H7 (cell line): ENCODE measurements at places on chromosomes 1 and 21.
A peak's percentile ranks its signal among the peaks of the same experiment; 100 is the strongest.

GRCh38 chr1:89670163-89670562, 37.2 kb downstream of the LRRC8C start:
- no peak for DNase-seq

DNA sequence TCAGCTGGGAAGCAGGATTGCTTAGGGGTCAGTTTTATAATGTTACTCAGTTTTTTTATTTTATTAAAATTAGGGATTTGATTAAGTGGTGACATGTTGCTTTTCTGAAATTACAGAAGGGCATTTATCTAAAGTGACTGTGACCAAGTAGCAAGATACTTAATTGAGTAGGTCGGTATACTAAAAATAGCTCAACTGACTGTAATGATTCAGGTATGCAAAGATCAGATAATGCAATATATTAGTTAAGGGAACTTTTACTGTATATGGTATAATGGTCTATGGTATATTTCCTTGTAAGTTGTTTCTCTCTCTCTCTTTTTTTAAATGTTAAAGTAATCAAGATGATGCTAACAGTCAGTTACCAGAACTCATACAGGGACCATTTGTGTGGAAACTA, 26.2 kb downstream of the RLF start:
- no peak for DNase-seq

GRCh38 chr1:78102082-78102481, 56.3 kb downstream of the GIPC2 start:
- no peak for DNase-seq

- no peak for DNase-seq
Measured at GRCh38 chr21:37450445-37450941, 83.9 kb downstream of the DYRK1A start.

- no peak for DNase-seq
Measured at GRCh38 chr1:8545078-8545477, 227.2 kb downstream of the SLC45A1 start.

- DNase-seq: no peak
Measured at GRCh38 chr1:51861669-51862068, 16.9 kb downstream of the NRDC start.

- DNase-seq: no peak
Measured at GRCh38 chr1:45610589-45611226, 13.1 kb downstream of the CCDC17 start.

- no peak for DNase-seq
Measured at GRCh38 chr1:200224315-200224714, 185.5 kb downstream of the ZNF281 start.

GRCh38 chr1:65311760-65312159, 2.4 kb downstream of the DNAJC6 start:
- peak; percentile 7 for DNase-seq

GRCh38 chr1:33668695-33669094, 195.2 kb upstream of the HMGB4 start:
- no peak for DNase-seq

GRCh38 chr1:26530410-26530894, 891 bp downstream of the RPS6KA1 start:
- peak; percentile 72 for DNase-seq

DNA sequence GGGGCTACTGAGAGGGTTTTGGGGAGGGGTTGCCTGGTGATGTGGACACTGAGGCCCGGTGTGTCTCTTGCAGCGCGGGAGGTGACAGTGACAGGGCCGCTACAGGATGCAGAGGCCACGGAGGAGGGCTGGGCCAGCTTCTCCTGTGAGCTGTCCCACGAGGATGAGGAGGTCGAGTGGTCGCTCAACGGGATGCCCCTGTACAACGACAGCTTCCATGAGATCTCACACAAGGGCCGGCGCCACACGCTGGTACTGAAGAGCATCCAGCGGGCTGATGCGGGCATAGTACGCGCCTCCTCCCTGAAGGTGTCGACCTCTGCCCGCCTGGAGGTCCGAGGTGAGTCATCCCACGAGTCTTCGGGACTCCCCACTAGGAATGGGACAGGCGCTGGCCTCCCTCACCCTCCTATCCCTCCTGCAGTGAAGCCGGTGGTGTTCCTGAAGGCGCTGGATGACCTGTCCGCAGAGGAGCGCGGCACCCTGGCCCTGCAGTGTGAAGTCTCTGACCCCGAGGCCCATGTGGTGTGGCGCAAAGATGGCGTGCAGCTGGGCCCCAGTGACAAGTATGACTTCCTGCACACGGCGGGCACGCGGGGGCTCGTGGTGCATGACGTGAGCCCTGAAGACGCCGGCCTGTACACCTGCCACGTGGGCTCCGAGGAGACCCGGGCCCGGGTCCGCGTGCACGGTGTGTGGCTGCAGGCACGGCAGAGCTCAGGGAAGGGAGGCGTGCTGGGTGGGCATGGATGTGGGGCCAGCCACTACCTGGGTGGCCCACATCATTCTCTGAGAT, 72.5 kb downstream of the OBSCN start:
- DNase-seq: peak; percentile 57

GRCh38 chr1:1199961-1200875, 6.2 kb downstream of the TNFRSF18 start:
- peak; percentile 84 for DNase-seq

GRCh38 chr1:230340526-230341161, 85.5 kb downstream of the PGBD5 start:
- DNase-seq: no peak

GRCh38 chr1:39943471-39944290, 11.3 kb upstream of the MFSD2A start:
- no peak for DNase-seq

DNA sequence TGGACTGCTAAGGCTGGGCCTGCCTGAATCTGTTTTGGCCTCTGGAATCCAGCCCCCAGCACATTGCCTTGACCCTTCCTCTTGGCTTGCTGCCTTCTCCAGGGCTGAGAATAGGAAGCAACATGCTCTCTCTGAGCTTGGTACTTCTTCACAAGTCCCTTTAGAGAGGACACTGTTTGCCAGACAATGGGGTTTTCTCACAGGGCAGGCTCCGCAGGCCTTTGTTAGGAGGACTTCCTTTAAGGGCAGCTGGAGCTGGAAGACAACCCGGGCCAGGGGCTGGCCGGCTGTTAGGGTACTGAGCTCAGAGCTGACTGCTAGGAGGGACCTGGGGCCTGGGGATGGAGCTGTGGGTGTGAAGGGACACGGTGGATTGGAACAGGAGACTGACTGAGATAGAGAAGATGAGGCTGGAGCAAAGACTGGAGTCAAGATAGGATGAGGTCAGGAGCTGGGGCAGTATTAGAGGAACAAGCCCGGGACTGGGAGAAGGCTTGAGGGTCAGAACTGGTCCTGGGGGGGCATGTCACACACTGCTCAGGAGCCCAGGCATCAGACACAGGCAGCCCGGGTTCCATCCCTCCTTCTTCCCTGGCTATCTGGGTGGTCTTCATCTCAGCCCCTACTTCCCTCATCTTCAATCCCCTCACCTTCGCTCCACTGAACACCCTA, 5.4 kb upstream of the ALPL start:
- DNase-seq: no peak

GRCh38 chr1:209708297-209708696, 3.7 kb downstream of the HSD11B1 start:
- DNase-seq: peak; percentile 6

DNA sequence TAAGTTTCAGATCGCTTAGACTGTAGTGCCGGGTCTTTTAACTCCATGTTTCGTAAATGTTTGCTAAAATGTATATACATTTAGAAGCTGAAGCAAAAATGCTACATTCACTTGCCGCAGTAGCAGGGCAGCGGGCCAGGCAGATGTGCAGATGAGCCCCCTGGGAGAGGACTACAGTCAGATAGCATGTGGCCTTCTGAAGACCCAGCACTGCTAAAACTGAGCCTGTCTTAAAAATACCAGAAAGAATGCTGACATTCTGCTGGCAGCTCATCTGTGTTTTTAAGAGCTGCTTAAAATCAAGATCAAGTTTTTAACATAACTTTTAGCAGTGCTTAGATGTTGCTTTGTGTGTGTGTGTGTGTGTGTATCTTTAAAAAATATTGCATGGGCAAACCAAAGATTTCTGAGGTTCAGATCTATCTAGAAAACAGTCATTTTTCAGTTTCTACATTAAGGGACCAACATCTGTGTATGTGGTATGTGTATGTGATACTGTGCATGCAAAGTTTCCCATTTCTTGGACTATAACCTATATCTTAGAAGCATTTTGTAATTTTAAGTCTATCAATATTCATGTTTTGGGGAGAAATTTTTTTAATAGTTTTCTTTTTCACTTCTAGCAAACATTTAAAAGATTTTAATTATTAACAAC, 31.7 kb downstream of the CHRM3 start:
- no peak for DNase-seq

DNA sequence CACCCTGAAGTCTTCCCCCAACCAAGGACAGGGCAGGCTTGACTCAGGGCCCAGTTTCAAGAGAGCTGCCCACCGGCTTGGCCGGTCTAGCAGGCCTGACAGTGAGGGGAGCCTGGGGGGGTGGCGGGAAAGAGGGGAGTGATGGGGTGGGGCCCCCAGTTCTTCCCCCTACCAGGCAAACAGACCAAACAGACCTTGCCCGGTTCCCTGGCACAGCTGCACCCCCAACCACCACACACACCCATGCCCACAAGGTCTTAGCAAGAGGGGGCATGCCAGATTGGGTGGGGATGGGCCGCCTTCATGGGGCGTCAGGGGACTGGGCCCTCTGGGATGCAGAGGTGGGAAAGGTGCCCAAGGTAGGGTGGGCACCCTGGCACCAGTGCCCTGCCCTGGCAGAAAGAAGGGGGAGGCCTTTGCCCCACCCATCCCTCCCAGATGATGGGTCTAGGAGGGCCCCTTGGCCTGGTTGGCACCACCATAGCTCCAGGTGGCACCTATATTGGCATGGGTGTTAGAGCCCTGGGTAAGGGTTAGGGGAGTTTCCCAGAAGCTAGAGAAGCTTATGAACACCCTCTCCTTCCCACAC, 8.9 kb downstream of the ZBTB7B start:
- DNase-seq: no peak

GRCh38 chr1:198809247-198809646, 170.4 kb downstream of the PTPRC start:
- no peak for DNase-seq

- peak; percentile 16 for DNase-seq
Measured at GRCh38 chr1:169595764-169596711, 9.8 kb upstream of the F5 start.

- no peak for DNase-seq
Measured at GRCh38 chr1:28910379-28911115, 3.8 kb upstream of the EPB41 start.

- DNase-seq: no peak
Measured at GRCh38 chr1:117653732-117654492, 48.1 kb downstream of the TENT5C start.

DNA sequence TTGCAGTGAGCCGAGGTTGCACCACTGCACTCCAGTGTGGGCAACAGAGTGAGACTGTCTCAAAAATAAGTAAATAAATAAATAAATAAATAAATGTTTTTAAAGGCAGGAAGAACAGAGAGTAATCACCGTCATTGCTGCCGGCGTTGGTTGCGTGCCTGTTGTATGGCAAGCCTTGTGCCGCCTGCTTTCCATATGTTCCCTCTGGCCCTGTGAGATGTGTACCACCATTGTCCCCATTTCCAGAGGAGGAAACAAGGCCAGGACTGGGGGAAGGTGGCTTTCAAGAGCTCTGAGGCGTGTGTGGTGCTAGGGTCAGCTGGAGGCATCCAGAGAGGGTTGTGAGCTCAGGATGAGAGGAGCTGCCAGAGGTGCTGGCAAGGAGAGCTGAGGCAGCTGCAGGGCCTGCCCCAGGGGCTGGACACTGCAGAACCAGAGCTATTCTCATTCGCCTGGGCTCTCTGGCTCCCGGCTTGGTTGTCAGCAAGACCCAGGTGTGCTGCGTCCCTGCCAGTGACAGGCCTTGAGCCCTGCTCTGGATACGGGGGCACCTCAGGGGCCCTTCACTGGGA, 5.2 kb upstream of the MARCKSL1 start:
- DNase-seq: no peak

- no peak for DNase-seq
Measured at GRCh38 chr1:51928896-51929295, 50.4 kb upstream of the NRDC start.

- no peak for DNase-seq
Measured at GRCh38 chr1:84847253-84848250, 45.5 kb downstream of the LPAR3 start.

DNA sequence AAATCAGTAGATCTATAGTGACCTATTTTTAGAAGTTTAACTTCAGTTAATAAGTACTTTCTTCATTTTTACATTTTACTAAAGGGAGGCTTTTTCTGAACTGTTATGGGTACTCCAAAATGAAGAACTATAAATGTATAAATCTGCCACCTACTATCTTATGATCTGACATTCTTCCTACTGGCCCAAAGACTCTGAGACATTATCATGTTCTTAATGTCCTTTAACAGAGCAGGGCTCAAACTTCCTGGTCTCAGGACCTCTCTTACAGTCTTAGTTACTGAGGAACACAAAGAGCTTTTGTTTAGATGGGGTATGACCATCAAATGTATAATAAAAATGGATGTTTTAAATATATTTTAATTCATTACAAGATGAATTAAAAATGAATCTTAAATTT, 8.9 kb downstream of the TRIM33 start:
- no peak for DNase-seq

DNA sequence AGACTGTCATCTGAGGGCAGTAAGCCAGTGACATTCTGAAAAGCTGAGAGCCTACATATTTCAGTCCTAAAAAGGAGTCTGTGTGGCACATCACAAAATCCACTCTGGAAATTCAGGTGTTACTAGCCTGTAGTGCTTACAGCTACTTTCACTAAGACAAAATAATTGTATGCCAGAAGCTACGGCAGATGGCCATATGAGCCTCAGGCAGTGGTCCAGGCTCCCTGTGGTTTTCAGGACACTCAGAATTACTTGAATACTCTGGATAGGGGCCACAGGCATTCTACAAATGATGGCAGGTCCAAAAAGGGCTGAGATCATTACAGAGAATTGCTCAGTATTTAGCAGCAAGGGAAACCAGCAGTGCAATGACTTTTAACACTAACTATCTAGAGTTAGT, 527.1 kb downstream of the MRPL39 start:
- no peak for DNase-seq

GRCh38 chr1:54698346-54698745, 17.3 kb upstream of the TTC4 start:
- no peak for DNase-seq

DNA sequence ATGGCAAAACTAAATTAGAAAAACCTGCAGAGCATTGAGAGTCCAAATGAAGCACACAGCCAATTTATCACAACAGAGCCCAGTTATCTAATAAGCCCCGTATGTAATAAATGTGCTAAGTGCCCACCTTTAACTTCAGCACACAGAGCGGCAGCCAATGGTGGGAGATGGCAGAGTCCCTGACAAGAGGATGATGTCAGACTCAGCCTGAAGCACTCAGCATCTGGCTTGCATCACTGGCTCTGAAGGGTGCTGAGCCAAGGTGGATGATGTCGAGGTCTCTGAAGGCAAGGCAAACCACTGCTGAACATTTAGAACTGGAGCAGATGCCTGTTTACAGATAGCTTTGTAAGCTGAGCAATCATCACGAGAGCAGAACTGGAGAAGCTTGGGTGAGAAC, 118.3 kb downstream of the NUF2 start:
- DNase-seq: no peak

GRCh38 chr1:1144122-1144842, 28.4 kb upstream of the C1orf159 start:
- no peak for DNase-seq
